ENCODE measurements at places on chromosomes 7 and 10.

DNA sequence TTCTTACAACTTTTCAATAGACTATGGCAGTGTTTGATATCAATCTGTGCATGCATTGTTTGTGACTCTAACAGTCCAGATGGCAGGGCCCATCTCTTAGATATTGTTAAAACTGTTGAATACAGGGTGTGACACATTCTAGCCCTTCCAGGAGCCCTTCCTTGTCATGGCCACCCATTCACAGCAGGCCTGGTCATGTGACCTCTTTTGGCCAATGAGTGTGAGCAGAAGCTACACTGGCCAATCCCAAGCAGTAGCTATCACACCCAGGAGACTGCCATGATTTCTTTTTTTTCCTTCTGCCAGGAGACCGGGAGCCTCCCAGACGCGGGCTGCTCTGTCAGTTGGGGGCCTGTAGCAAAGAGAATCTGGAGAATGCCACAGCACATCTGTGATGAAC, 655.4 kb upstream of the MKI67 start:
- no peak for DNase-seq

DNA sequence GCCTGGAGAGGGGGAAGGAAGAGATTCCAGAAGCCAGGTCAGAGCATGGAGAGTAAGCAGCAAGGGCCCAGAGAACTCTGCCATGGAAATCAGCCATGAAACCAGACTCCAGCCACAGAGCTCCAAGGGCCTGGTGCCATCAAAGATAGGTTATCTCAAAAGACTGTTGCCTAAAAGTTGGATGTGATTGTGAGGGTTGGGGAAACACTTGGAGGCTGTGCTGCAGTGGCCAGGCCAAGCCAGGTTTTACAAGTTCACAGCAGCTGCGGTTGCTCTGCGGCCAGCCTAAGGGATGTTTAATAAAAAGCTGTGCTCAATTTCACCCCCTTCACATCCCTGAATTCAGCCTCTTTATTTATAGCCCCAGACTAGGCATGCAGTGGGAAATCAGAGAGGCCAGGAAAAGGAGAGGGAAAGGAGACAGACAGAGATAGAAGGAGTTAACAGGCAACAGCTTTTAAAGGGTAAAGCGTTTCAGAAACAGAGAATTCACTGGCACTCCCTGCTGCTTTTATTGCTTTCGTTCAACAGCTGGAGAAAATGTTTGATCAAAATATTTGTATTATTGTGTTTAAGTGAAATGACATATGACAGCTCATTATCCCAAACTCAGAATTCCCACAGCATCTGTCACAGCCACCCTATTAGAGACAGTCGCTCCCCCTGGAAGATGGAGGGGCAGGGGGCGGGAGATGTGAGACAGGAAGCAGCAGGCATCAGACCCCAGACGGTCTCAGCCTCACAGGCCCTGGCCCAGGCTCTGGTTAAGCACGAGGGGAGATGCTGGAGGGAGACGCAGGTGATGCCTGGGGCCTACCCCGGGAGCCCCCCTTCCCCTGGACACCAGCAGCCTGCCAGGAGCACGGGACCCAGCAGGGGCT, 140.1 kb downstream of the GLI3 start:
- DNase-seq: no peak

DNA sequence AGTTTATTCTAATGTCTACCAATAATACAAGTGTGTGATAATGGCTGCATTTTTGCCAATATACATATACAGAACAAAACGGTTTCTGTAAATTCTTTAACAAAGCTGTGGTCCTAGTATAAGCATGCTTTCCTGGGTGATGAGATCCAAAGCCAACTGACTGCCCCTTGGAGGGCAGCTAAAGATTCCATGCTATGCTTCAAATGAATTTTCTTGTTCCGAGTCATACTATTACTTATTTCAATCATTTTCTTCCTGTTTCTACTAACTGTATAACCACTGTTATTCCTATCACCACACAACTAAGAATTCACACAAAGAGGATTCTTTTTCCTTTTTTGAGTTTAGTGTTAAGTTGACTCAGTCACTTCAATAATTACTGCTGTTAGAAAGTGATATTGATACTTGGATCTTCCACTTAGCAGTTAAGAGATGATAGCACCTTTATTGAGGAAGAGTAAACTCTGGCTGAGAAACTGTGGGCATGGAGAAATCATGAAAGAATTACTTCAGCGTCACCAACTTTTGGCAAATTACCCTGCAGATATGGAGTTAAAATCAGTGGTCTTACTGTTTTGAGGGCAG, 197.5 kb downstream of the ARL4A start:
- DNase-seq: no peak

- no peak for DNase-seq
Observed at GRCh38 chr10:29482591-29483431, 152.0 kb downstream of the SVIL start.

DNA sequence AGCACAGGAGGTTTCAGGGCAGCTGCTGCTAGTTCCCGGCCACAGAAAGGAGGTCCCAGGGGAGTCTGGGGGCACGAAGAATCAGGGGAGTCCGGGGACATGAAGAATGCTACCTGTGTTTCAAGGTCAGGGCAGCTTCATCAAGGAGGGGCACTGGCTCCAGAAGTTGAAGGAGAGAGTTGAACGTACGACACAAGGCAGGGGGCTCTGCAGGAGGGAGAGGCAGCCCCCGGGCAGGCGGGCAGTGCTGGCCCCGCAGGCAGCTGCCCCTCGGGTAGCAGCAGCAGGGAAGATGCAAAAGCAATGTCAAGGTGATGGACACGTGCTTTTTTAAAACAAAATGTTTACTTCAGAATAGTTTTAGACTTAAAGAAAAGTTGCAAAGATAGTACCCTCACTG, 134.7 kb upstream of the RNF32 start:
- DNase-seq: no peak

DNA sequence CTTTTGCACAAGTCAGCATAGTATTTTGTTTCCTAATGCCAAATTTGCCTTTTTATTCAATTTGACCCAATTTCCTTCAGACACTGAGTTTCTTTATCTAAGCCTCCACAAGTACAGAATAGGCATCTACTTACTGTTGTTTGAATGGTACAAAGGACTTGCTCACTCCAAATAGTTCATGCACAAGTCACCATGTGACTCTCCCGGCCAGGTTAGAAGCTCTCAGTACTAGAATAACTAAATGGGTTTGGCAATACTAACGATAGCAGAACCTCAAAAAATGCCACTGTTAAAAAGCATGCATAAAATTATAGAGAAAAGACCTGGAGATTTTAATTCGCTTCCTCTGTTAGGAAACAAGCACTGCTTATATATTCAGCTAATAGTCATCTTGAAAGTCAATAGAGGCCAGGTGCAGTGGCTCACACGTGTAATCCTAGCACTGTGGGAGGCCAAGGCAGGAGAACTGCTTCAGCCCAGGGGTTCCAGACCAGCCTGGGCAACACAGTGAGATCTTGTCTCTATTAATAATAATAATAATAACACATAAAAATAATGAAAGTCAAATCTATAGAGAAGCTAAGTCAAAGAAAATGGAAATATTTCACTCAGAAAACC, 335.8 kb upstream of the MBL2 start:
- no peak for DNase-seq

GRCh38 chr10:24041034-24041433, 167.9 kb upstream of the KIAA1217 start:
- DNase-seq: no peak

DNA sequence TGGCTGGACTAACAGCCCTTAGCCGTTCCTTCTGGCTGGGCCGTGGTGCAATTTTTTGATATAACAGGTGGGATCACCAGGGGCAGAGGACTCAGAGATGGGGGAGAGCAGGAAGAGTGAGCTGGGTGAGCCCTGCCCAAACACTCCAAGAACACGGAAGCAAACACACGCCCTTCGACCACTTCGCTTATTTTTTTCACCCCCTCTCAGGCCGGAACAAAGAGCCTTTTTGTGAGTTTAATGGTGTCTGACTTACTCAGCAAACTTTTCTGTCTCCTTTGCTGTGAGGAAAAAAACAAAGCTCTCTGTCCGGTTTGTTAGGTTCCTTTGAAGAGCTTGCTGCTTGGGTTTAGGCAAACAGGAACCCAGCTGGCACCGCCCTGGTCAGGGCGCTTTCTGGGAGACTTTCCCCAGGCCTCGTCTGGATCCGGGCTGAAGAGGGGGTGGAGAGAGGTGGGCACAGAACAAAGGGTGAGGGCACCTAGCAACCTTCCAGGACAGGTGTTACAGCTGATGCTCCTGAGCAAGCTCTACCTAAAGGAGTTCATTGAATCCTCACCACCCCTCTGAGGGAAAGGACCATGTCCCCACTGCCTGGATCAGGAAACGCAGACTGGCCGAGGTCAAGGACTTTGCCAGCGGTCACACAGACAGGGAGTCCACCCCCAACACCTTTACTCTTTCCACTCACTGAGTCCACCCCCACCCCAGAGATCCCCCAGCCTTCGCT, 23.3 kb downstream of the CALML3 start:
- DNase-seq: no peak

DNA sequence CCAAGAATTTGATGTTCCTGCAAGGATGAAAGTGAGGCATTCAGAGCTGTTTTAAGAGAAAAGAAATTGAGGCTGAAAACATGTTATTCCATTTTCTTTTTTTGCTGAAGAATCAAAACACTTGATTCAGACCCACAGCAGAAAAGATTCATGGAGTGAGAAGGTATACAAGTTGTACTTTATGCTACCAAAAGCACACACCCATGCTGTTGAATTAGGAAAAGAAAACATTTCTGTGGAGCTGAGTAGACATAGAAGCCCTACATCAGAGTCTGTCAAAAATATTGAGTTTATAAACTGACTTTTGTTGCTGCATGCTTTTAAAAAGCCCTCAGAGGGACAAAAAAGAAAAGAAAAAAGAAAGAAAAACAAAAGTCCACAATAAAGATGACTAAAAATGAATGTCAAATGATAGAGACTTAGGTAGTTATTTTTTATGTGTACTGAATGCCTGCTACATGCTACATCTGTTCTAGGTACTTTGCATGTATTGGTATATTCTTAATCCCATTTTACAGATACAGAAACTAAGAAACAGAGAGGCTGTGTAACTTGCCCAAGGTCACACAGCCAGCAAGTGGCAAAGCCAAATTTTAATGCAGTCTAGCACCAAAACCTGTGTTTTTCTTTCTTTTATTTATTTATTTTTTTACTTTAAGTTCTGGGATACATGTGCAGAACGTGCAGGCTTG, 71.7 kb upstream of the PALS2 start:
- no peak for DNase-seq

GRCh38 chr10:48707472-48707871, 22.8 kb downstream of the WDFY4 start:
- DNase-seq: no peak

GRCh38 chr10:70267161-70267933, 16.5 kb downstream of the NPFFR1 start:
- no peak for DNase-seq

DNA sequence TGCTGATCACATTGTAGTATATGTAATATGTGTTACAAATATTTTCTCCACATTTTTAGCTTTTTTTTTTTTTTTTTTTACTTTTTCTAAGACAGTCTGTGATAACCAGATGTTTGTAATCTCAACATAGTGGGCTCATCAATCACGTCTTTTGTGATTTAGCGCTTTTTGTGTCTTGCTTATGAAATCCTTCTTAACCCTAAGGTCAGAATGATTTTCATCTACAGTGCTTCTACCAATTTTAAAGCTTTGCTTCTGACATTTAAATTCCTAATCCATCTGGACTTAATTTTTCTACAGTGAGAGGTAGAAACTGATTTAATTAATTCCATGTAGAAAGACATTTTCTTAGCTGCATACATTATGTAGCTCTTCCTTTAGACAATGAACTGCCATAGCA, 626.4 kb downstream of the TNS3 start:
- DNase-seq: no peak

DNA sequence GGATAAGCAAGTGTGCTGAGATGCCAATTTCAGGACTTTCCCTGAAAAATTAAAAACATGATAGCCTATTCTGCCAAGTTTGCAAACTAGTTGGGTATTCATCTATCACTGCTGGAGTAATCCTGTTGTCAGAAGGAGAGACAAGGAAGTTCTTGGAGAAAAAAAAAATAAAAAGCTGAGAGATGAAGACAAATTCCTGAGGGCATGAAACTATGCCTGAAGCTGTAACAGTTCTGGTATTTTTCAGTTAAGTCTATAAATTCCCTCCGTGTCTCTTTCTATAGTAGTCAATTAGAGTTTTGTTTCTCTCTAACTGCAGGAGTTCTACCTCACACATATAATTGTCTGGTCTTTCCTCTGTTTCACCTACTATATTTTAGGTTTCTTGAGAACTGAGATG, 95.7 kb downstream of the DGKB start:
- no peak for DNase-seq

DNA sequence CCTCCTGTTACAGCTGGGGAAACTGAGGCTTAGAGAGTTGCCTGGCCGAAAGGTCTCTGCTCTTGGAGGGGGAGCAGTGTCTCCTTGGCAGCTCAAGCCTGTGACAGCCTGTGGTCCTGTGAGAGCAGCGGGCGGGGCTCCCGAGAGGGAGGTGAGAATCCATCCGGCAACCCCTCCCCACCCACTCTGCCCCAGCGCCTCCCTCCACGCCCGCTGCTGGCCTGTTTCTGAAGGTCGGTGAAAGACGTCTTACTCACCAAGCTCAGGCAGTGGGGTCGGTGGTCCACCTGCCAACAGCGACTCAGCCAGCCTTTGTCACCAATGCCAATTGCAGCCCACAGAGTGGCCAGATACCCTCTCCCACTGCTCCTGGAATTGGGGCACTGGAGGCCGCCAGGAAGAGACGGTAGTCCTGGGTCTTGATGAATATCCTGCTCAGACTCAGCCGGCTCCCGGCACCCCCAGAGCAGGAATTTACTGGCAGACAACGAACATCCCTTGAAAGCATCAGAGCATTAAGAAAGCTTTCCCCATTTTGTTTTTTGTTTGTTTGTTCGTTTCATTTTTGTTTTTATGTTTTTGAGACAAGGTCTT, 7.4 kb upstream of the TTYH3 start:
- no peak for DNase-seq

DNA sequence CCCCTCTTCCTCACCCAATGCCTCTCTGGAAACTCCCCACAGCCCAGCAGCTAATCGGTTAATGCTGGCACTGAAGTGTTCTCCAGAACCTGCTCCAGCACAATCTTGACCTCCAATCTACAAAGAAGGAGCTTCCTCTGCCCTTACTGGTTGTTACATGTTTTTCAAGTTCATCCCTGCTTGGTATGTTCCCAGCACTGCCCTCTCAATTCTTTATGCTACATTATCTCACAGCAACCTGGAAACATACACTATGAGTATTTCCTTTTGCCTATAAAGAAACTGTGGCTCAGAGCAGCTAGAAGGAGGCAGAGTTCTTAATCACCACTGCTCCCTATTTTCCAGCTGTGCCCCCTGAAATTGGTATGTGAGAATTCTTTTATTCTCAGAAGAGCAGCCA, 84.1 kb upstream of the KMT2E start:
- DNase-seq: no peak

DNA sequence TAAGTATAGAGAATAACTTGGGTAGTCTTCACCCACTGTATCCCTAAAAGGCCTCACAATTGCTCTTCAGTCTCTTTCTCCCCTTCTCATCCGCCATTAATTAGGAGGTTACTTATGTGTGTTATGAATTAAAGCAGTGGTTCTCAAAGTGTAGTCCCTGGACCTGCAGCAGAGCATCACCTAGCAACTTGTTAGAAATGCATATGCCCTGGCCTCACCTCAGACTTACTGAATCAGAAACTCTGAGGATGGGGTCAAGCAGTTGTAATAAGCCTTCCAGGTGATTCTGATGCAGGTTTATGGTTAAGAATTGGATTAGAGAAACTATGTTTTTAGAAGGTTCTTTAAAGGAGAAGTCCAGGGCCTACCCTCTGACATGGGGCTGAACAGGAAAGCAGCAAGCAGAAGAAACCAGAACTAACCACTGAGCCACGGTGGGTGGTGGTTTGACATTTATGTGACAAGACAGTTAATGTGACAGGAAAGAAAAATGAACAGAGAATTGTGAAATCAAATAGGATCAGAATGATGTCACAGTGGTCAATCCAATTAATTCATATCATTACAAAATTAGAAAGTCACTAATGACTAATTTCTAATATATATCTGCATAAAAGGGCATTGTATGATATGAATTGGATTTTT, 37.6 kb downstream of the ENTPD1 start:
- DNase-seq: peak; percentile 30

Measured in tibial nerve (tissue), 4 donors.